ENCODE measurements at places on chromosomes 5 and 9.

DNA sequence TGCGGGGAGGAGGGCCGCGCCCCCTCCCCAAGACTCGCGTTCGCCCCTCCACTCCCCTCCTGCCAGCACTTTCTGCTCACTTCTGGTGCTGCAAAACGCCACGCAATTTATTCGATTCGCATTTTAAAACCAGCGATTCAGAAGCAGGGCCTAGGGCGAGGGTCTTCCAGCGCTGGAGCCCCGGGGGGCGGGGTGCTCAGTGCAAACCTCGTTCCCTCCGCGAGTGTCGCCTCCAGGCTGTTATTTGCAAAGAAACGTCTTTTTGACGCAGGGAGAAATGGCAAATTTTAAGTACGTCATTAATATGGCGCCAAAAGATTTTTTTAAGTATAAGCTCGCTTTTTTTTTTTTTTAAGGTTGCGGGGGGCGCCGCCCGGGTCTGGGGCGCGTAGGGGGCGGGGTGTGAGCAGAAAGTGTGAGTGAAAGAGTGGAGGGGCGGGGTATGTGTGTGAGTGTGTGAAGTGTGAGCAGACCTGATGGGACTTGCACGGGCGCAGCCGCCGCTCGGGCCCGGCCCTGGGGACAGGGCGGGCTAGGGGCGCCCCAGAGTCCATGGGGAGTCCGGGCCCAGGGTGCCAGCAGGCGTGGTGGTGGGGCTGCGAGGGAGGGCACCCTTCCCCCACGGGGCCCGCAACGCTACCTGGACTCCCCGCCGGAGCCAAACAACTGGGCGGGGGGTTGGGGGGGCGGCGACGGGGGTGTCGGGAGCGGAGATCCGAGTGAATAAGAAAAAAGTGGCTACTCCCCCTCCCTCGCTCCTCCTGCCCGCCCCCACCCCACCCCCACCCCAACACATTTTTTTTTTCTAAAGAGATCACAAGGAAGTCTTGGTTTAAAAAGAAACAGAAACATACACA is at the start of gene JADE2:
Gene JADE2, plus strand, starts transcription at position 845 of the 857 bp plus-strand sequence. CDS start 10,188 bp downstream, outside the sequence.
- peak; percentile 77 for DNase-seq

DNA sequence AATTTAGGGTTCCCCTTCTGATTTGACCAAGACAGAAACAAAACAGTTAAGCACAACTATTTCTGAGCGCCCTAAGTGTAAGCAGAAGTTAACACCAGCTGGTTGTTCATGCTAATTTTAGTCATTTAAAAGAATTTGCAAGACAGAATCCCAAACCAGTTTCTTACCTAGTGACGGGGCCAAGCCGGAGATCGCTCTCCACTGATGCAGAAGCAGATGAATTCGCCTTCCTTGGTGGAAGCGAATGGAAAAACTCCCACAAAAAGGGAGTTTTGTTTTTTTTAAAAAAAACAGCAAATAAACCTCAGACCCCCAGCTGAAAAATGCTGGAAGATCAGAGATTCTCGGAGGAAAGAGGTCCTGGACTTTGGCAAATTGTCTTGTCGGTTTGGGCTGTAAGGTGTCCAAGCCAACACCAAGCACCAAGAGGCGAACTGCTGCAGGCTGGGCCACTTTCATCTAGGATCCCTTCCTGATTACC is 47.4 kb upstream of the GLDC start:
- no peak for DNase-seq

- no peak for DNase-seq
Observed at GRCh38 chr5:160919626-160920025, 67.6 kb upstream of the ATP10B start.

DNA sequence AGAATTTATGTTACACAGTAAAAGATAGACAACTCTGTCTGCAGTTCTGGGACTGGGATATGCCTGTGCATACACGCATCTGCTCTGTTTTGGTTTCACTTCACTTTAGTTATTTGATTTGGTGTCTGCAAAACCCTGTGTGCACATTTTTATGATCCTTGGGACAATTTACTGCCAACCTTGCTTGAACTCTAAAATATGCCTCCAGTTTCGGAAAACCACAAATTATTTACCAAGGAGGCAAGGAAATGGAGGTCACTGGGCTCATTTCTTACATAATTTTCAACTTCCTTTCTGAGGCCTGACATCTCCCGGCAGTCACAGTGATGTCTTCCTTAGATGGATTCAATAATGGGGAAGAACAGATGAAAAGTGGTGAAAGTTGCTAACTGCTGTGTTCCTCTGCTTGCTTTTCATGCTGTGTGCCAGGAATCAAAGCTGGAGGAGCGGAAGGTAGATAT is 61.2 kb upstream of the TAF11L2 start:
- DNase-seq, result no peak

DNA sequence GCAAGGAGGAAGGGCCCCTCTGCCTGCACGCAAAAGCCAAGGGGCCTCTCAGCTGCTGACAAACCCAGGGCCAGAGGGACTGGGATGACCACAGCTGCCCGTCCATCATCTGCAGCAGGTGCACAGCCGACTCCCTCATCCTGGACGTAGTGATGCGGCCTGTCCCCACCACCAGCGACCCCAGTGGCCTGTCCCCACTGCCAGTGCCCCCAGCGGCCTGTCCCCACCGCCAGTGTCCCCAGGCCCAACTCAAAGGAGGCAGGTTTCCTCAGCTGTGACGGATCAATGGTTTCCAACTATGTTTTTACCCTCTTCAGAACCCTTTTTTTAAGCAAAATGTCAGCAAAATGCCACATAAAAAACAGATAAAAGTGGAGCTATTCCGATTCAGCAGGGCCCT is 62.5 kb downstream of the VAV2 start:
- DNase-seq, result no peak

DNA sequence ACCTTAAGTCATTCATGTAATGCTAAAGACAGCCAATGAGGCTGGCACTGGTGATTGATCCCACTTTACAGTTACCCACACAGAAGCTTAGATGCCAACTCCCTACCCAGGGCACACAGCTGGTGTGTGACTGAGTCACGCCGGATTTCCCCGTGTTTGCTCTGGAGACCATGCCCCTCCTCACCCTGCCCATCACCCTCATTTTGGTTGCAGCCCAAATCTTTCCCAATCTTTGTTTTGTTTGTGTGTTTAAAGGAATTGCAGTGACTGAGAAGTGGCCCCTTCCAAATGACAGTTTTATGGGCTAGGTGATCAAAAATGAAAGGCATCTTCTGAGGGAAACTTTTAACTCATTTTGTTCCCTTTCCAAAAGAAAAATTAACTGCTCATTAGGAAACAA is 10.9 kb downstream of the FBXL7 start:
- DNase-seq, result no peak

GRCh38 chr9:110041452-110041851 is 166.5 kb downstream of the C9orf152 start:
- DNase-seq, result no peak

GRCh38 chr5:102811972-102812371 is 56.9 kb downstream of the PAM start:
- no peak for DNase-seq

DNA sequence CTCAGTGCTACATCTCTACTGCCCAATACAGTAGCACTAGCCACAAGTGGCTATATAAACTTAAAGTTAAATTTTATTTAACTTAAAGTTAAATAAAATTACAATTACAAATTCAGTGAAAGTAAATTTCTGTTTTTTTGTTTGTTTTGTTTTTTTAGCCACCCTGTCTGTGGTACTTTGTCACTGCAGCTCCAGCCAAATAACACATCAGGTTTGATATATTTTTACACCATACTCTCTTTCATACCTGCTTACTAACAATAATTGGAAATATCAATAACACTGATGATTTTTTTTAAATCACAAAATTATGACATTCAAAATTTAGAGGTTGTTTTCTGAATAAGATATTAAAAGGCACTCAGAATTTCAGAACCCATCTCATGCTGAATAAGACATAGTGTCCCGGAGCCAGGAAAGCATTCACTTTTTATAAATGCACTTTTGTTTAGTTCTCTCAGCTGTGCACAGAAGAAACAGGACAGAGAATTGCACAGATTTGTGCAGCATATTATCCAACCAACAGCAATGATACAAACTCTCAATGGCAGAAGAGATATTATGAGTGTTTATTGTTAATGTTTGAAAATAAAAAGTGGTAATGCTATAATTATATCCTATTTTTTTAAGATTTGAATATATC is 92.6 kb downstream of the EDIL3 start:
- no peak for DNase-seq

- DNase-seq, result no peak
Observed at GRCh38 chr5:45639040-45639439, 57.1 kb downstream of the HCN1 start.

- DNase-seq, result no peak
Observed at GRCh38 chr5:131984956-131985665, 26.3 kb downstream of the ACSL6 start.

- no peak for DNase-seq
Observed at GRCh38 chr5:57600321-57600720, 117.7 kb upstream of the ACTBL2 start.

All from effector CD4-positive, alpha-beta T cell (primary cell).